ENCODE measurements at places on chromosomes 12 and 14. TPM values are rescaled to one million over a fixed set of nuclear protein-coding genes. Genes with fewer than 3 reads are reported as not detected.

GRCh38 chr14:54652188-54652587 is 85.3 kb downstream of the SAMD4A start:
- H3K4me1 ChIP-seq = no peaks in the 10 kb centered on the region
- DNase-seq = no peak
- no peak overlapping the region for H3K27ac ChIP-seq
- no peak overlapping the region for H3K4me3 ChIP-seq

DNA sequence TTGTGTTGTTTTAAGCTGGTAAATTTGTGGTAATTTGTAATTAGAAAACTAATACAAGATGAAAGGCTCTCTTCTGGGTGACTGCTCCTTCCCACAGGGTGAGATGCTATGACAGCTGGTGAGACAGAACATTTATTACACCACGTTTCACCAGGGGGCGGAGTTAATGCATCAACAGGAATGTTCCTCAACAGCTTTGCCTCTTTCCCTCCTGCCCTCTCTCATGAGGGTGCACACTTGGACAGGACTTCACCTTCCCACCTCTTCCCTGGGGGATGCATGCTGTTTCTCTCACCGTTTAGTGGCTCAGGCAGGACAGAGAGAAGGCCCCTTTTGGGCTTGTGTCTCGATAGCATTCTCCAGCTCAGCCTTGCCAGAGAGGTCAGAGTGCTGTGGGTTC is 13.4 kb upstream of the PPP1R1A start:
- no peak overlapping the region for H3K27ac ChIP-seq
- DNase-seq = no peak
- no peaks in the 10 kb centered on the region for H3K4me1 ChIP-seq
- H3K4me3 ChIP-seq = no peak overlapping the region
- H3K27me3 ChIP-seq = no peaks in the 10 kb centered on the region

GRCh38 chr14:61108496-61109141 is 127.6 kb downstream of the SLC38A6 start:
- H3K36me3 ChIP-seq = no peaks in the 10 kb centered on the region
- H3K4me1 ChIP-seq = no peaks in the 10 kb centered on the region
- H3K4me3 ChIP-seq = no peak overlapping the region
- H3K27me3 ChIP-seq = no peaks in the 10 kb centered on the region
- no peak for DNase-seq
- H3K27ac ChIP-seq = no peak overlapping the region

DNA sequence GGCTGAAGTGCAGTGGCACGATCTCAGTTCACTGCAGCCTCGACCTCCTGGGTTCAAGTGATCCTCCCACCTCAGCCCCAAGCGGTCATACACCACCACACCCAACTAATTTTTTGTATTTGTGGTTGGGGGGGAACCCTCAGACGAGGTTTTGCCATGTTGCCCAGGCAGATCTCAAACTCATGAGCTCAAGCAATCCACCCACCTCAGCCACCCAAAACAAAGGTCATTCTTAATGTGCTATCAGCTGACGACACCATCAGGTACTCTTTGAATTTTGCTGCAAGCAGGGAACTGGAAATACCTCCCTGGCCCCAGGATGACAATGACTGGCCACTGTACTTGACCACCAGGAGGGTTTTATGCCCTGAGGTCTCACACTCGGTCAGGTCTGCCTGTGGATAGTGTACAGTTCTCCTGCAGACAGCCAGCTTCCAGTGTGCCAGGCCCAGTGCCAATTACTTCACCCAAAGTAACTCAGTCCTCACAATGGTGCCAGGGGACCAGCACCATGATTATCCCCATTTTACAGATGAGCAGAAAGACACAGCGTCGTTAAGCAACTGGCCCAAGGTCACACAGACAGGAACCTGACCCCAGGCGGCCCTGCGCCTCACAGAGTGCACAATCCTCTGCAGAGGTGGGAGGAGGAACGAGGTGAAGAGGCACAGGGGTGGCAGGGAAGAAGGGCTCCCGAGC is 42.9 kb downstream of the ITPK1 start:
- peaks cover 8% of the 10 kb centered on the region for H3K4me1 ChIP-seq
- peak overlapping the region; percentile 85 for H3K27ac ChIP-seq
- H3K27me3 ChIP-seq = no peaks in the 10 kb centered on the region
- peak; percentile 56 for DNase-seq
- H3K36me3 ChIP-seq = peaks cover 71% of the 10 kb centered on the region

DNA sequence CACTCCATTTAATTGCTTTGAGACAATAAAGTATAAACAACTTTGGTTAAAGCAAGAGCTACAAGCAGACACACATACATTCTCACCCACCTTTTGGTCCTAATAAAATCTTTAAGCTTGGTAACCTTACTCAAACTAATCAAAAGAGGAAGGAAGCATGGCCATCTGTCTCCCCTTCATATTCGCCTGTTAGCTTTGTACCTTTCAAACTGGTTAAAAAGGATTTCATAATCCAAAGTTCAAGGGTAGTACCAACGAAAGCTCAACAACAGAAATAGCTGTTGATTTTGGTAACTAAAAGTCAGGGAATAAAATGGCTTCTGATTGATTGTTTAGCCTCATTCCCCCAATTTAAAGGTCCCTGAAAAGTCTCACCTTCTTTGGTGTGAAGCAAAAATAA is 456.9 kb downstream of the BCAT1 start:
- no peak for DNase-seq
- no peak overlapping the region for H3K27ac ChIP-seq
- no peaks in the 10 kb centered on the region for H3K36me3 ChIP-seq
- H3K4me3 ChIP-seq = no peak overlapping the region
- H3K4me1 ChIP-seq = no peaks in the 10 kb centered on the region

DNA sequence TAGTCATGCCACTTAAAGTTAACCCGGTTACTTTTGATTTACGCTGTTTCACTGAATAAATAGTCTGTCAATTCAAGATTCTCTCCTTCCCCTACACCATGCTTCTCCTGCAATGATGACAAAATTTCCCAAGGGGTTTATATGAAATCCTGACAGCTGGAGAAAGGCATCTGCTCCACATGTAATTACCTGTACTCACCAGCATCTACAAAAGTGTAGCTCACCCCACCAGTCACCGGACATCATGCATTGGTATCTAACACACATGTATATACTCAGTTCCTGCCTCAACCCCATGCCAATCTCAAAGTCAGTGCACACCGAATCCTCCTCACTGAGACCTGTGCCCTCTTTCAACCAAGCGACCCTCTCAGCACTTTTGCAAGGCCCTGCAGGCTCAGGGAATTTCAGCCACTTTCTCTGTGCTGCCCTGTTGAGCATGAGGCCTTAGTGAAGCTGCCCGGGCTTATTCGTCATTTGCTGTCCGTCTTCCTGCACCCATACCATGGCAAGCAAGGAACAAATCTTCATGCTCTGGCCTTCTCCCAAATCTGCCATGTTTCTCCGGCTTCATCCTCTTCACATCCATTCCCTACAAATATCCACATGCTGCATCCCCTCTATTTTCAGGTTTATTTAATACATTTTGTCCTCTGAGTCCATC is 131.6 kb downstream of the SEC23A start:
- H3K27ac ChIP-seq = no peak overlapping the region
- H3K27me3 ChIP-seq = no peaks in the 10 kb centered on the region
- DNase-seq = no peak
- no peaks in the 10 kb centered on the region for H3K4me1 ChIP-seq
- H3K36me3 ChIP-seq = no peaks in the 10 kb centered on the region

GRCh38 chr12:92634202-92634601 is 68.6 kb upstream of the PLEKHG7 start:
- no peaks in the 10 kb centered on the region for H3K36me3 ChIP-seq
- DNase-seq = no peak
- H3K27me3 ChIP-seq = no peaks in the 10 kb centered on the region

GRCh38 chr14:86799244-86799647 is 1193.7 kb downstream of the GALC start:
- no peak overlapping the region for H3K4me3 ChIP-seq
- H3K36me3 ChIP-seq = no peaks in the 10 kb centered on the region
- no peaks in the 10 kb centered on the region for H3K4me1 ChIP-seq
- DNase-seq = no peak
- no peaks in the 10 kb centered on the region for H3K27me3 ChIP-seq

GRCh38 chr12:49456131-49456679 is 82.6 kb upstream of the KCNH3 start:
- H3K4me1 ChIP-seq = no peaks in the 10 kb centered on the region
- H3K27me3 ChIP-seq = no peaks in the 10 kb centered on the region
- no peak overlapping the region for H3K27ac ChIP-seq
- H3K4me3 ChIP-seq = no peak overlapping the region

DNA sequence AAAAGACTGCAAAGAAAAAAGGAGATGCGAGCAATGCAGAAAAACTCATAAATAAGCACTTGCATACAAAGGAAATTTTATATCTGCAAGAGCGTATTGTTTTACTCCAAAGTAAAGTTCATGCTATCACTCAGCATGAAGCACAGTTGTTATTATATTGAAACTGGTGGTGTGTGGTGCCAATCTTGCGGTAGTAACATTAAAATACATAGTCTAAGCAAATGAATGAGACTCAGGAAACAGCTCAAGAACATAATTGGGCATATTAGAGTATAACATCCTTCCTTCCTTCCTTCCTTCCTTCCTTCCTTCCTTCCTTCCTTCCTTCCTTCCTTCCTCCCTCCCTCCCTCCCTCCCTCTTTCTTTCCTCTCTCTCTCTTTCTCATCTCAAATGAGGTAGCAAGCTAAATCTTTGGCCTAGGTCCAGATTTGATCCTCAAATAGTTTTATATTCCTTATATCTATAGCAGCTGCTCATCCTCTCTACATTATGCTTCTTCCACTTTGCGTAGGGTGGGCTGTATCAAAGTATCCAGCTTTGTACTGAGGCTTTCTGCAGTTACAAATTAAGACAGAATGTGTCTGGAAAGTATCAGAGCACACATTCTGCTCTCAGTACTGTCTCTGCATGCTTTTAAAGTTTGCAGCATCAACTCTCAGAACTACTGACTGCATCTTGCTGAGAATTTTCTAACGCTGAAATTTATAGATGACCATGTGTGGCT is 718.3 kb downstream of the RERGL start:
- no peak overlapping the region for H3K4me3 ChIP-seq
- H3K4me1 ChIP-seq = no peaks in the 10 kb centered on the region
- DNase-seq = no peak
- H3K36me3 ChIP-seq = no peaks in the 10 kb centered on the region

GRCh38 chr12:20339060-20339459 is 29.3 kb upstream of the PDE3A start:
- no peaks in the 10 kb centered on the region for H3K36me3 ChIP-seq
- no peaks in the 10 kb centered on the region for H3K4me1 ChIP-seq
- no peak overlapping the region for H3K4me3 ChIP-seq
- H3K27me3 ChIP-seq = no peaks in the 10 kb centered on the region
- DNase-seq = no peak

GRCh38 chr12:57240926-57241401 is 10.0 kb downstream of the STAC3 start:
- H3K27me3 ChIP-seq = no peaks in the 10 kb centered on the region
- H3K27ac ChIP-seq = no peak overlapping the region
- no peaks in the 10 kb centered on the region for H3K36me3 ChIP-seq
- DNase-seq = peak; percentile 33

GRCh38 chr12:28780096-28780495 is 369.0 kb upstream of the FAR2 start:
- H3K27ac ChIP-seq = peak overlapping the region; percentile 45
- no peak overlapping the region for H3K4me3 ChIP-seq
- H3K27me3 ChIP-seq = no peaks in the 10 kb centered on the region
- no peaks in the 10 kb centered on the region for H3K4me1 ChIP-seq

GRCh38 chr14:101593411-101594238 is 32.3 kb downstream of the DIO3 start:
- no peak for DNase-seq
- H3K4me1 ChIP-seq = no peaks in the 10 kb centered on the region
- no peak overlapping the region for H3K27ac ChIP-seq
- H3K36me3 ChIP-seq = no peaks in the 10 kb centered on the region
- H3K4me3 ChIP-seq = no peak overlapping the region

The TSHR gene
- 0.01 TPM for polyA plus RNA-seq

DNA sequence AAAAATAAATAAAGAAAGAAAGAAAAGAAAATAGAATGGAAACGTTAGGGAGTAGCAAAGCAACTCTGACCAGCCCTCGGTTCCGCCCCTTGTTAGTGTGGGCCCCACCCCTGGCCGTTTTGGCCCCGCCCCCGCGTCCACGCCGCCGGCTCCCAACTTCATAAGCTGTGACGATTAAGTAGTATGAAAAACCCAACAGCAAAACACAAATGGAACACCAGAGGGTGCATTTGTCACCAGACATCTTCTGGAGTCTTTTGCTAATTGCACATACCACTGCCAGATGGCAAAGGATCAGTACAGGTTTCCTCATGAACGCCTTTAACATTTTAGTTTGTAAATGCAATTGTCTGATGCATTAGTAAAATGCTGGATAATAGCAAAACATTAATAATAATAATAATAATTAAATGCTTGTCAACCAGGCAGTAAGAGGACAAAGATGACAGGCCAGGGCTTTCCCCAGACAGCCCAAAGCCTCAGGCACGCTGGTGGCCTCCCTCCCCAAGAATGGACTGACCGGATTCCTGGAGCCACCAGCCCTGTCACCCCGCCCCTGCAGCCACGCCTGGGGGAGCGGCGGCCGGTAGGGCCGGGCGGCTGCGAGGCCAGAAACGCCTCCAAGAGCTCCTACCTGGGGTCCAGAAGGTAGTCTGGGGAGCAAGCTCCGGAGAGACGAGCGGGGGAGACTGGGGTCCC is 23.6 kb downstream of the HSP90AA1 start:
- no peaks in the 10 kb centered on the region for H3K27me3 ChIP-seq
- H3K27ac ChIP-seq = peak overlapping the region; percentile 31
- H3K4me3 ChIP-seq = no peak overlapping the region
- H3K36me3 ChIP-seq = no peaks in the 10 kb centered on the region
- peak; percentile 87 for DNase-seq

The GPR84 gene
- 0.33 TPM for polyA plus RNA-seq

GRCh38 chr12:111441107-111441928 is 35.6 kb downstream of the SH2B3 start:
- H3K36me3 ChIP-seq = peaks cover 67% of the 10 kb centered on the region
- no peaks in the 10 kb centered on the region for H3K4me1 ChIP-seq
- no peak for DNase-seq
- no peak overlapping the region for H3K4me3 ChIP-seq

GRCh38 chr12:7131502-7131866 is 1.3 kb downstream of the CLSTN3 start:
- H3K27me3 ChIP-seq = no peaks in the 10 kb centered on the region
- H3K27ac ChIP-seq = peak overlapping the region; percentile 24
- H3K4me1 ChIP-seq = no peaks in the 10 kb centered on the region
- peaks cover 3% of the 10 kb centered on the region for H3K36me3 ChIP-seq

The CLEC1B gene
- polyA plus RNA-seq = not detected

The MYF6 gene
- polyA plus RNA-seq = 0.54 TPM

The TAMALIN gene
- 6.9 TPM for polyA plus RNA-seq

GRCh38 chr12:26971963-26972362 is 33.7 kb downstream of the FGFR1OP2 start:
- H3K4me3 ChIP-seq = no peak overlapping the region
- DNase-seq = no peak
- no peak overlapping the region for H3K27ac ChIP-seq
- no peaks in the 10 kb centered on the region for H3K27me3 ChIP-seq

Data from small intestine (tissue), 16 donors.